NCI-H1105 treated with DMSO at 0.1 percent for 48 hours (cell line): ENCODE measurements at places on chromosomes 4 and X.
A peak's percentile ranks its signal among the peaks of the same experiment; 100 is the strongest.

DNA sequence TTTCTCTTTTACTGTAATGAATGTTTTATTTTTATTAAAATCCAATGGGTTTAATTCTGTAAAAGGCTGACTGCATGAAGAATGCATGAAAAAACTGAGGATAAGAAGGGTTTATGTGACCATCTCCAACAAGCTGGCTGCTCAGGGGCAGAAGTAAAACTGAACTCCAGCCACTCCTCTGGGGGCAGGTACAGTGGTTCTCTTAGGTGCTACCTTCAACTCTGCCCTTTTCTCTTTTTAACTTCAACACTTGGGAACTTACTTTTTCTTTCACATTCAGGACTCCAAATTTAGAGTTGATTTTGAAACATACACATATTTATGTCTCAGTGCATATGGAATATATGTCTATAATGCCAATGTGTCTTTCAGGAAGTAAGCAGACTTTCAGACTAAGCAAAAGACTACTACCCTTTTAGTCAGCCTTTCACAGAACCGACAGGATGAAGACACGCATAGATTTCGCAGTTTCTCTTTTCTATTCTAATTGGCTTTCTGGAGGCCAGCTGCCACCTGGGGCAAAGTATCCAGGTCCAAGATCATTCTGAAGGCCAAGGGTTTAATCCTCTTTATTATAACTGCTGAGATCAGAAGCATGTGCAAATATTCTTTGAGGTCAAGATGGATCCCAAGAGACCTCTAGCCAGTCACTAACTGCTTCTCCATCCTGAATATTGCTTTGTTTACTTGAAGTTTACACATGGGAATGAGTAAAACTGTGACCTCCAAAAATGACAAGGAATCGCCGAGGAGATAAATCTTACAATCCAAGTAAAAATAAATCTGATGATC is 30.7 kb downstream of the HS3ST1 start:
- DNase-seq: no peak

GRCh38 chr4:157045507-157046127 is 30.3 kb upstream of the GLRB start:
- DNase-seq: peak; percentile 21

- DNase-seq: no peak
Measured at GRCh38 chrX:10514891-10515290, 105.5 kb downstream of the MID1 start.

- DNase-seq: no peak
Measured at GRCh38 chr4:172009446-172010230, 196.4 kb downstream of the GALNTL6 start.
